Stimulated activated CD8-positive, alpha-beta memory T cell treated with anti-CD3 and anti-CD28 coated beads, Interleukin-15, amount 100 ng/mL, for 1 hour (primary cell): ENCODE measurements at places on chromosomes 4 and X.

DNA sequence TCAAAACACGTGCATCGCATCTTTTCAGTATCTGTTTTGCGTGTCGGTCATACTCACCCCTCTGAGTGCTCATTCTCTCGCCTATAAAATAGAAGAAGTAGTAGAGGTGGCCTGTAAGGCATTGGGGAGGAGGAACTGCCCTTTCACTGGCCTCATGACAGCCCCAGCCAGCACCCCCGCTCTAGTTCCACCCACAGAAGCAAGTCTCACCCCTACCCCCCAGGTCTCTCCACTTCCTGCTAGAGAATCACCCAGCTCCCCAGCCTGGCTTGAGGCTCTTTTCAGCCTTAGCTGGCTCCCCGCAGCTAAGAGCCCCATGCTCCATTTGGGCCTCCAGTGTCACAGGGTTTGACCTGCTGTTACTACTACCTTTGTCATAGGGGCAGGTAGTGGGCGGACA is 11.8 kb downstream of the HDAC6 start:
- DNase-seq = no peak

DNA sequence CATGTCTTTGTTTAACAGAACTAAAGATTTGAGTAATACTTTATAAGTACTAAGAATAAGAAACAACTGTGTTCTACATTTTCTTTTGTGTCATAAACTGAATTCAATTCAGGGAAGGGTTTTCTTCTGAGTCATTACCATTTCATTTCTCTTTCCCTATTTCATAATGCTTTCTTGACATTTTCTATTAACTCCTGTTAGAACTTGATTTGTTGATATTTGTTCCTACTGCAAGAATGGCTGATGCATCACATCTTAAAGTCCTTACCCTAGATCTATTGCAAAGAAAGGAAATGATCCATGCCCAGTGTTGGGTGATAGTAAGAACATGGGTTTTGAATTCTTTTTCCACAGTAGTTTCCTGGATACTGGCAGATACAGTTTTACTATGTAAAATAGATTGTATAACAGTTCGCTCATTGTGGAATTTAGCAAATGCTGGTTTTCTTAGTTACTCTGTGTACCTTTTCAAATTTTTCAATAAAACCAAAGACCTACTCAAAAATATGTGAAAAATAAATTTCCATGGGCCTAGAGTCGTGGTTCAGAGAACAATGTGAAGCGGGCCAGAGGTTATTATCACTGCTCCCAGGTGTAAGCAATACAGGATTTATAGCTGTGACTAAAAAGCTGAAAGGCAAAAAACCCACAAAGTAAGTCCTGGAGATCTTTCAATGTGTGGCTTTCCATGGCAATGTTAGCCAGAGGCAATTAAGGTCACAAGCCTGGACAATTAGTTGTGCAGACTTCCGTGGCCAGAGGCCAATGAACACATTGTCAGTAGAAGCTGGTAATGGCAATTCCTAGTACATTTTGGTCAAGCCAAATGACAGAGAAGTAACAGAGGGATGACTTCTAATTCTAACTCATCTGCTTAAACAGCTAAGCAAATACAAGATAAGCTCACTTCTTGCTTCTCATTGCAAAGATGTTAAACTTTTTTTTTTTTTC is 127.3 kb upstream of the FAT4 start:
- DNase-seq = no peak

DNA sequence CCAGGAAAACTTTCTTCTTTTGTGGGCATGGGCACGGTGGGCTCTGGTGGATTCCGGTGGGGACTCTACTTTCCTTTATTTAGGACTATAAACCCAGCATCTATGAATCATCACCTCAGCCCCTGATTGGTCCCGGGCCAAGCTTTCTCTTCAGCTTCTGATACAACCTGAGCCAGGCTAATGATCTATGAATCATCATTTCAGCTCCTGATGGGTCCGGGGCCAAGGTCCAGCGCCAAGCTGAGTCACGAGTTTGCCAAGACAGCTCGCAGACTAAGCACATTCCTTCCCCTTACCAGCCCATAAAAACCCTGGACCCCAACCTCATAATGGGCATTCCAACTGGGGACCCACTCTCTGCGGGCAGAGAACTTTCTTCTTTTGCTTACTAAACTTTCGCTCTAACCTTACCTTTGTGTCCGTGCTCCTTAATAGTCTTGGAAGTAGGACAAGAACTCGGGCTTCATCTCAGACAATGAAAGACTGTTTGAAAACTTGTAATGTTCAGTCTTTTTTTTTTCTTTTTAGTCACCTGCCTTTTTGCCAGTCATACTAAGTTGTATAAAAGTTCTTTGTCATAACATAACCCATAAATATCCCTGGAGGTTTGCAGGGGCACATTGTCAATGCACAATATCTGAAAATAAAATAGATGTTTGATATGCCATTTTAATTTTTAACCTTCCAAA is 904.9 kb upstream of the EPHA5 start:
- DNase-seq = no peak

- no peak for DNase-seq
Observed at GRCh38 chr4:40848251-40848650, 98.5 kb downstream of the NSUN7 start.

DNA sequence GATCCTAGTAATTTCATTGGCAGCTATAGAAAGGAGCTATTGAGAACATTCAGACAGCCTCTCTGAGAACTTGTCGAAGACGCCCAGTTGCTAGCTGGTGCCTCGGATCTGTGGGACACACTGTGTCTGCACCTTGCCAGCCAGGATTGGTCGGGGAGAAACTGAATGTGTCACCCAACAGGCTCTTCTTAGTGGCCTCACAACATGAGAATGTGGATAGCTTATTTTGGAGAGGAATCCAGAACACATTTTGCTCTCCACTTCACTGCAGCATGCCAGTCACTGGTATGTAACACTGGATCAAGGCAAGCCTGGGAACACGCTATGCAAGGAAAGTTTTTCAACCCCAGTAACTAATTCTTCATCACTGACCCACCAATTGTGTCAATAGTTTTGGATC is 89.5 kb upstream of the TRPC3 start:
- no peak for DNase-seq

DNA sequence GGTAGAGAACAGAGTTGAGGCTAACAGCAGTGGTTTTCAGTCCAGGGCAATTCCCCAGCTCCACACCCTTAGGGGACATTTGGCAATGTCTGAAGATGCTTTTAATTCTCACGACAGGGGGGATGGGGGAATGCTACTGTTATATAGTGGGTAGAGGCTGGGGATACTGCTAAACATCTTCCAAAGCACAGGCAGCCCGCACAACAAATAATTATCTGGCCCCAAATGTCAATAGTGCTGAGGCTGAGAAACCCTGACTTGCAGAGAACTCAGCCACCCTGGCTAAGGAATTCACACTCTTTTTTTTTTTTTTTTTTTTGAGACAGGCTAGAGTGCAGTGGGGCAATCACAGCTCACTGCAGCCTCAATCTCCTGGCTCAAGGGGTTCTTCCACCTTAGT is 60.6 kb downstream of the POLR2B start:
- no peak for DNase-seq

- no peak for DNase-seq
Observed at GRCh38 chr4:100981447-100982204, 365.7 kb downstream of the PPP3CA start.

- DNase-seq = no peak
Observed at GRCh38 chr4:150212485-150212884, 134.2 kb downstream of the DCLK2 start.

DNA sequence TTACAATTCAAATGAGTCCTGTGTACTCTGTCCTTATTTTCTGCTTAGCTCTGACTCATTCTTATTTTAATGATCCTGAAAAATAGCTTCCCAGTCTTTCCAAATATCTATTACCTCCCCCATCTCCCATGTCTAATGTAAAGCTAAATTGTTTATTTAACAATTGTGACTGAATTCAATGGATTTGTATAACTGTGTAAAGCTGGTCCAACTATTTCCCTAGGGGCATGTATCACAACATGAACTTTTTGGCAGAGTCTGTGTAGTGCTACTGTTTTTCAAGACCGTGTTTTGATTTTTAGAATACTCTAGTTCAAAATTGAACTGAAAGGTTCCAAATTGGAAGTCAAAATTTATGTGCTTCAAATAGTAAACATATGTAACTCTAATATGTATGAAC is 67.8 kb downstream of the SPCS3 start:
- no peak for DNase-seq

DNA sequence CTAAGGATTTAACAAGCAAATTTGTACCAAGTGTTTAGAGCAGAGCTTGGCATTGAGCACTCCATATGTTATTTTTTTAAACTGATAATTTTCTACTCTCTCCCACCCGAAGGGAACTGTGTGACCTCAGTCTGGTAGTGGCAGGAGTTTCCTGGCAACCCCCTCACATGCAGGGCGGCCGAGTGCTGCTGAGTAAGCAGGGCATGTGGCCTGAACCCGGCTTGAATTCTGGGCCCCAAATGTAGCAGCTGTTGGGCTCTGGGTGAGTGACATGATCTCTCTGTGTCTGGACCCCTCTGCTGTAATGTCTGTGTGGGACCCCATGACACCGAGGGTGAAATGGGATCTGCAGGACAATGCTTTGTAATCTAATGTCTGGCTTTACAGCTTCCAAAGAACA is 13.6 kb upstream of the C4orf50 start:
- DNase-seq = no peak

DNA sequence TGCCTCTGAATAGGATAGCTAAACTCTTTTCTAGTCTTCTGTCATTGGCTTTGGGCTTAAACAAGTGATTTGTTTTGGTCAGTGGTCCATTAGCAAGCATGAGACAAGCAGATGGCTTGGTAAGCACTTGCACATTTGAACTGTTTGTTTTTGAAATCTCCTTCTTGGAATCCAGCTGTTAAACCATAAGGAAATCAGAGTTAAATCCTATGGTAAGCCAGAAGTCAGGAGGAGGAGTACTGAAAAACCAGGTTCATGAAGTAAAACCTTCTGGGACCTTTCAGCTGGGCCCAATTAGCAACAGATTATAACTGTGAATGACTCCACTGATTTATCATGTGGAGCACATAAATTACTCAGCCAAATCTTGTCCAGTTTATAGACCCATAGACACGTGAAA is 1042.5 kb upstream of the PABPC4L start:
- DNase-seq = no peak

GRCh38 chr4:146224326-146224966 is 10.1 kb downstream of the REELD1 start:
- no peak for DNase-seq

- no peak for DNase-seq
Observed at GRCh38 chrX:129772796-129773431, 6.8 kb upstream of the SASH3 start.

DNA sequence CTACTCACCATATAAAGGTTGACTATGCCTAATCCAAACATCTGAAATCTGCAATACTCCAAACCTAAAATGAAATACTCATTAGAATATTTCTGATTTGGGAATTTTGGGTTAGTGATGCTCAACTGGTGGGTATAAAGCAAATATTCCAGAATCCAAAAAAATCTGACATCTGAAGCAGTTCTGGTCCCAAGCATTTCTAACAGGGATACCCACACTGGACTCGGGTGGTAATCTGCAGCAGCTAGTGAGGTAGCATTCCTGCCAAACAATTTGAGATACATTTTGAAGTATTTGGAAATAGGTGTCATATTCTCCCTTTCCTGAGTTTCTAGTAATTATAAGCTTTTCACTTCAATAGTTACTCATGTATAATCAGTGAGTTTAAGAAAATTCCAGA is 49.6 kb upstream of the RPA4 start:
- no peak for DNase-seq

DNA sequence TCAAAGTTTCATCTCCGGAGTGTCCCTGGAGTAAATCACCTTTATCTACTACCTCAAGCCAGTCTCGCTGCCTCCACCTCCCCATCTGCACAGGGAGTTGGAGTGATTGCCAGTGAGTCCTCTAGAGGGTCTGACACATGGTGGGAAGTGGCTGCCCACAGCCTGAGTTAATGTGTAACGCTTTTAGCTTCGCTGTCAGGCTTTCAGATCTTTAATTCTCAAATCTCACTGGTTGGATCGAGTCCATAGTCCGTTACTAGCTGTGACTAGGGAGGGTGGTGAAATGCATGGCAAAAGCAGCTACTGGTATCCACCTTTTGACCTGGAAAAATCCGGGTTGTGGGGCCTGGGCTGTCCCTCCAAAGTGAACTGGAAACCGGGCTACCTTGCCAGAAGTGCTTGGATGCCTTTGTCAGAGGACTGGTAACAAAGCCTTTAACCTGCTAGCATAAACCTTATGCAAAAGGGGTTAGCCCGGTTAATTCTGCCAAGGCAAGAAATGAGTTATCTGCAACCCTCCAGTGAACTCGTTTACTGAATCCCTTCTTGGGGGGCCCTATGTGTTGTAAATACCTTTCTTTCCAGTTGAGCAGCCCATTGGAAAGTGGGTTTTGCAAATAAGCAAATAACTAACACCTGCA is 5.1 kb upstream of the WDR1 start:
- DNase-seq = no peak

DNA sequence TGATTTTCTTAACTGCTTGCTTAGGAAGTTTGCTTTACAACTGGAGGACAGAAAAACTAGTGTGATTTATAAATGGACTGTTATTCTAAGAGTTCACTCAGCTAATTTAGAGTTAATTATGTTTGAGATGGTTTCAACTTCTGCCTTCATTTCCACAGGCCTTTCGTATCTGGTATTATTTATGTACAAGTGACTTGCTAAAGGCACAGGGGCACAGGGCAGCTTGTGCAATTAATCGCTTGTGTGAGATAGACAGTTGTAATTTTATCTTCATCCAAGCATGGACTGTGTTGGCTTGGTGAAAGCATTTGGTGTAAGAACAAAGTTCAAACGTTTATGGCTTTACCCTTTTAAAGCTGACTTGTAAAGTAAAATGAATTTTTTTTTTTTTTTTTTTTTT is 38.3 kb downstream of the GPAT3 start:
- no peak for DNase-seq

- DNase-seq = no peak
Observed at GRCh38 chr4:1209821-1210220, 37.4 kb upstream of the SPON2 start.

DNA sequence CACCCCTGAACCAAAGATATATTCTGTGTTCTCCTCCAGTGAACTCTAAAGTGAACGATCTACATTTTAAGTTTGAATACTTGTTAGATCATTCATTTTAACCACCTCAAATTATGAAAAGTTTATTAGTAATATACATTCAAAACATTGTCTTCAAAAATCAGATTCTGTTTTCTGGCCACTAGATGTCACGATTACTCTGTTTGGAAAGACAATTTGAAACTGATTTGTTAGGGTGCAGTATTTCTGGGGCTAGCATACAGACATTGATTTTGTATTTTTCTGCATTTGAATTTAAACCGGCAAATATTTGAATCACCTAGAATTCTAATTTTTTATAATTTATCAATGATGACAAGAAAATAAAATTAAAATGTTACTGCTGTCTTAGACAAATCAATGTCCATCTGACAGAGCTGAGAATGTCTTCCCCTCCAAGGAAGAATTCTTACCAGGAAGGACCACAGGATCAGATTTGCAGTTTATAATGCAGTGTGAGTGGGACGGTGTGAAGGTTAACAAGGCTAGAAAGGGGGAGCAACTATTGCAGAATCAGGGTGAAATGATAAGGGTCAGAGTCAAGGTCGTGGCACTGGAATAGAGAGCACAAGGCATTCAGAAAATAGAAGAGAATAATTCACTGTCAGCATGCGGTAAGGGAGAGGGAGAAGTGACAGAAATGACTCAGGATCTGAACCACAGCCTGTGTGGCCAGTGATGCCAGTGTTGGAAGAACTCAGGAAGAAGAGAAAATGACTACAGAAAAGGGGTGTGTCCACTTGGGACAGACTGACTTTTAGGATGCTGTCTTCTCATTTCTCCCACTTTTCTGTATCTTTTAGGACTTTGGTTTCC is 91.6 kb downstream of the ANXA10 start:
- no peak for DNase-seq
